ENCODE measurements at places on chromosomes 16 and 17. TPM values are rescaled to one million over a fixed set of nuclear protein-coding genes. Genes with fewer than 3 reads are reported as not detected.
A peak's percentile ranks its signal among the peaks of the same experiment; 100 is the strongest.

- DNase-seq = no peak
Observed at GRCh38 chr17:43217614-43218087, 6.0 kb downstream of the TMEM106A start.

DNA sequence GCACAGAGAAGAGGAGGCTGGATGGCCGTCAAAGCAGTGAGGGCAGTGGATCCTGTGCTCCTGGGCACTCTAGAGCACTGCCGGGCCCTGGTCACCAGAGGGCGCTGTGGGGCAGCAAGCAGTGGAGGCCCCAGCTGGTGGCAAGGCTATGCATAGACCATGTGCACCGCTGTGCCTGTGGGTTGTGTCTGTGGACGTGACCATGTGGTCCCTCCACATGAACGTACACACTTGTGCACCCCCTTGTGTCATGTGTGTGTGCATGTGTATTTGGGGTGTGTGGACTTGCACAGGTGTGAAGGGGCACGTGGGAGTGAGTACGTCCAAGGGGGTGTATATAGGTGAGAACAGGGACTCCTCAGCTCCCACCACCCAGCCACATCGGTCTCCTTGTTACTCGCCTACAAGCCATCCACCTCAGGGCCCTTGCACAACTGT is 4.4 kb upstream of the MAP2K3 start:
- DNase-seq = peak; percentile 92

GRCh38 chr17:52537421-52537820 is 378.9 kb upstream of the CA10 start:
- DNase-seq = no peak

- no peak for DNase-seq
Observed at GRCh38 chr17:82194765-82195164, 17.9 kb downstream of the CCDC57 start.

GRCh38 chr17:41429667-41430066 is 5.3 kb upstream of the KRT37 start:
- DNase-seq = no peak

GRCh38 chr17:7029659-7030058 is 6.2 kb upstream of the SLC16A13 start:
- no peak for DNase-seq

Gene HS3ST3B1
- total RNA-seq = 1.7 TPM

Gene EPX
- not detected for total RNA-seq

Gene C17orf113
- 0.52 TPM for total RNA-seq

Gene GAST
- not detected for total RNA-seq

Data from left ventricle myocardium superior (tissue), 1 donor.